H1 (cell line): ENCODE measurements at places on chromosomes 5 and 9. TPM values are rescaled to one million over a fixed set of nuclear protein-coding genes. Genes with fewer than 3 reads are reported as not detected.

DNA sequence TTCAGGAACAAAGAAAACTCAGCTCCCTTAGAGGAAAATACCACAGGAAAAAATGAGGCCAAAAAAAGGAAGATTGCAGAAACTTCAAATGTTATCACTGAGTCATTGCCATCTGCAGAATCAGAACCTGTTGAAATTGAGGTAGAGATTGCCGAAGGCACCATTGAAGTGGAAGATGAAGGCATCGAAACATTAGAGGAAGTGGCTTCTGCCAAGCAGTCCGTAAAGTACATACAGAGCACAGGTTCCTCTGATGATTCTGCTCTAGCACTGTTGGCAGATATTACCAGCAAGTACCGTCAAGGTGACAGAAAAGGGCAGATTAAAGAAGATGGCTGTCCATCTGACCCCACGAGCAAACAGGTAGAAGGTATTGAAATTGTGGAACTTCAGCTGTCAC lies 30.8 kb upstream of the NIM1K start:
- no peak for DNase-seq

- DNase-seq: no peak
Measured at GRCh38 chr5:33474004-33474403, 33.2 kb downstream of the TARS1 start.

DNA sequence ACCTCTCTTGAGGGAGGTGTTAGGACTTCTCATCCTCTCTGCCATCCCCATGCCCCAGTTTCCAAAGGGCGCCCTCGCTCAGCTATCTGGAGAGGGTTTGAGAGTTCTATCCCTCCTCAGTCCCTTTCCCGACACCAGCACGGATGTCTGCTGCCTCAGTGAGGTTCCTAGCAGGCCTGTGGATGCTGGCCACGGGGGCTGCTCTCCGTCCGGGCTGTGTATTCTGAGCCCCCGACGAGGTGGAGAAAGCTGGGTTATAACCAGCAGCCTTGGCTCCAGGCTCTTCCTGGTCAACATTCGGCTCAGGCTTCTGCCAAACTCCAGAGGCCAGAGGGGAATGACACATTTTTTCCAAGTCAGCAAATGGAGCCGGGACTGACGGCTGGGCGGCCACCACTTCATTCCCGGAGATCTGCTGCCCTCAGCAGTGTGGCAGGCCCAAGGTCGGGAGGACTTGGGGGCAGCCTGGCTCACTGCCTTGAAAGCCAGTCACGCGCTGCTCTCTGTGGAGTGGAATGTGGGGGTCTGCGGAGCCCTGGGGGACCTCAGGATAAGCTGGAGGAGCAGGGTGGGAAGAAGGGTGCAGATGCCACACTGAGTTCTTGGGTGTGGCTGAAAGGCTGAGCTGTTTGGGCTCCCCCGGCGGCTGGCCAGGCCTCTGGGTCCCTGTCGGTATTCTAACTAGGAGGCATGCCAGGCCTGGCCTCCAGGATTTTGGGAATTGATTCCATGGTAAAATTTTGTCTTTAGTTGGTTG lies 27.4 kb downstream of the PTPA start:
- DNase-seq: no peak

DNA sequence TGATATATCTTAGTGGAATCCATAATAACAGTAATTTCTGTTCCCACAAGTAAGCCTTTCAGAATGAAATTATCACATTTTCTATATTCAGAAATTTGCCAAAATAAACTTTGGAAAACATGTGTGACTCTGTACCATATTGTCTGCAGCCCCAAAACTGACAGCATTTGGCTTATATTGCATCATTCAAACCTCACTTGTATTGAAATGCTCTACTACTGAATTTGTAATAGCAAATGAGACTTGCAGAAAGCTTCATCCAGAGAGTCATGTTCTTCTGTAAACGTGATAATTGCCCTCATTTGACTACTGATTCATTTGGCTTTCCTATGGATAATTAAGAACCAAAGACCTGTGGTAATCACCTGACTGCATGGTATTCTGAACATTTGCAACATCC lies 1249.5 kb upstream of the CDH18 start:
- DNase-seq: no peak

DNA sequence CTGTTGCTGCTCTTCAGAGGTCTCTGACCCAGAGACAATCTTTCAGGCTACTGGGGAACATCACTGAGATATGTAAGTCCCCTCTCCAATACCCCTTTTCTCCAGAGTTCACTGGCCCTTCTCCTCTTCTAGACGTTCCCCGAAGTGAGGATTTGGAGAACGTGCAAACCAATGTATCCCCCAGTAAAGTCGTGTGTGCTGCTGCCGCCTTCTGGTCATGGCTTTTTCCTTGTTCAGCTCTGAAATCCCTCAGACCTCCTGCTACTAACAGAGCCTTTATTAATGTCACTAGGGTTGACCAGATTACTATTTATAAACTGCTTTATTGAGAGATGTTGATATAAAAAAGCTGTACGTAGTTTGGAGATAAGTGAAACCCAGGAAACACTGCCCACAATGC lies 1028.6 kb downstream of the CDH9 start:
- peak; percentile 23 for DNase-seq

DNA sequence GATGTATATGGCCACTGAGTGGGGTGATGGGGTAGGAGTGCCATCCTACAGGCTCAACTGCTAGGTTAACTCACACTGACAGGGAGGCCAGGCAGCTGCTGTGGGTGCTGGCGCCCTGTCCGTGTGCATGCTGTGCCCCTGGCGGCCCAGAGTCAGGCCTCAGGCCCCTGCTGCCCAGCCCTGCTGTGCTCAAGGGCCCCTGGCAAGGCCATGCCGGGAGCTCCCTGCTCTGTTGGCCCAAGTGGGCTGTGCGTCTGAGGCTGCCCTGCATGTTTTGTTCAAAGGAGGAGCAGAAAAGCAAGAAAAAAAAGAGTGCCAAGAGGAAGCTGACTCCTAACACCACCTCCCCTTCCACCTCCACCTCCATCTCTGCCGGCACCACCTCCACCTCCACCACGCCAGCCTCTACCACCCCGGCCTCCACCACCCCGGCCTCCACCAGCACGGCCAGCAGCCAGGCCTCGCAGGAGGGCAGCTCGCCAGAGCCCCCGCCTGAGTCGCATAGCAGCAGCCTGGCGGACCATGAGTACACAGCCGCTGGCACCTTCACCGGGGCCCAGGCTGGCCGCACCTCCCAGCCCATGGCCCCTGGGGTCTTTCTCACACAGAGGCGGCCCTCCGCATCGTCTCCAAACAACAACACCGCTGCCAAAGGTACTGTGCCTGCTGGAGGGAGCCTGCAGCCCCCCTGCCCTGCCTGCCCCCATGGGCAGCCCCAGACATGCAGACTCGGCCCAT lies 100.1 kb downstream of the PHF2 start:
- DNase-seq: peak; percentile 41

DNA sequence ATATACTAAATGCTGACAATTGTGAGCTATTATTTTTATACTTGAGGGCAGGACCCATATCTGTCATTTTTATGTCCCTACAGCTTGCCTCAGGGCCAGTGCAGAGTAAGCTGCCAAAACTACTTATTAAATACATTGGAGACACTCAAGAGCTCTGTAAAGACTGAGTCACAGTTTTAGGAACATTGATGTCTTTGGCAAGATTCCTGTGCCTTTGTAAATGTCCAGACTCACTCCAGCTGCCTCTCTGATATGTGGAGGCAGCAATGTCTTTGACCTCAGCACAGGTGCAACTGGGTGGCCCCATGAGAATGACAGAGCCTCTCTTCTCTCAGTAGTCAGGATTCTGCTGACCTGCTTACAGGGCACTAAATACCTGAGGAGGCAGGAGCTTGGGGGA lies 363.2 kb downstream of the OSTF1 start:
- DNase-seq: no peak

Gene NME5
- polyA plus RNA-seq: 0.46 and 0.48 TPM in 2 replicates

Gene CNTNAP3
- polyA plus RNA-seq: 2.8 and 5.9 TPM in 2 replicates

- DNase-seq: peak; percentile 50
Measured at GRCh38 chr9:107491081-107492053, 1.8 kb upstream of the KLF4 start.

DNA sequence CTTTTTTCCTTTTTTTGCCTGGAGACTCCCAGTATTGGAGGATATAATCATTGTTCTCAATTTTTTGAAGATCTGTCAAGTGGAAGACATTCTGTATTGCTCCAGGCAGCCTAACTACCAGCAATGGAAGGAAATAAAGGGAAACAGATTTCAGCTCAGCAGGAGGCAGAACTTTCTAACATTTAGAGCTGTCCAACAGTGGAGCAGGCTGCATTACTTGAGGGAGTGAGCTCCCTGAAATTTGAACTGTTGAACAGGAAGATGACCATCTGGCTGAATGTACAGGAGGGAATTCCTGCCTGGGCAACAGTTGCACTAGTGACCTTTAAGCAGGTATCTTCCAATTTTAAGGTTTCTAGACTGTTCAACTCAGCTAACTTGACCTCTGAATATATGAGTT lies 1.1 kb upstream of the GAPVD1 start:
- no peak for DNase-seq

GRCh38 chr5:103598997-103599566 lies 36.5 kb upstream of the NUDT12 start:
- no peak for DNase-seq

GRCh38 chr5:65479527-65479926 lies 2.2 kb downstream of the ADAMTS6 start:
- DNase-seq: no peak

Gene FOXD4L4
- 0.03 TPM in 1 of 2 replicates, not detected in the other for polyA plus RNA-seq

Gene ARID3C
- polyA plus RNA-seq: 0.08 and 0.25 TPM in 2 replicates

Gene PTGES
- 5.1 and 5.4 TPM in 2 replicates for polyA plus RNA-seq

DNA sequence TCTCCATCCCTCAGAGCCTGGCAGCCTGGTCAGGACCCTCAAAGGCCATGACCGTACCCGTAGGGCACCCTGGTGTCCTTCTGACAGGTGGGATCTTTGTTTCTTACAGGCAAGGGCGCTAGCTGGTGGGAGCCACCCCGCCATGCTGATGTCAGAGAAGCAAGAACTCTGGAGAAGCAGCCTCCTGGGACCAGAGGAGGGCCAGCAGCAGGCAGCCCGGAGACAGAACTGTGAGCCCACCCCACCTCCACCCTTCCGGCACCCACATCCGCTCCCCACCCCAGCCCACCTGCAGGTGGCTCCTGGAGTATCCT lies 42.2 kb upstream of the IL17B start:
- no peak for DNase-seq

Gene RASEF
- polyA plus RNA-seq: 1.1 and 1.2 TPM in 2 replicates

DNA sequence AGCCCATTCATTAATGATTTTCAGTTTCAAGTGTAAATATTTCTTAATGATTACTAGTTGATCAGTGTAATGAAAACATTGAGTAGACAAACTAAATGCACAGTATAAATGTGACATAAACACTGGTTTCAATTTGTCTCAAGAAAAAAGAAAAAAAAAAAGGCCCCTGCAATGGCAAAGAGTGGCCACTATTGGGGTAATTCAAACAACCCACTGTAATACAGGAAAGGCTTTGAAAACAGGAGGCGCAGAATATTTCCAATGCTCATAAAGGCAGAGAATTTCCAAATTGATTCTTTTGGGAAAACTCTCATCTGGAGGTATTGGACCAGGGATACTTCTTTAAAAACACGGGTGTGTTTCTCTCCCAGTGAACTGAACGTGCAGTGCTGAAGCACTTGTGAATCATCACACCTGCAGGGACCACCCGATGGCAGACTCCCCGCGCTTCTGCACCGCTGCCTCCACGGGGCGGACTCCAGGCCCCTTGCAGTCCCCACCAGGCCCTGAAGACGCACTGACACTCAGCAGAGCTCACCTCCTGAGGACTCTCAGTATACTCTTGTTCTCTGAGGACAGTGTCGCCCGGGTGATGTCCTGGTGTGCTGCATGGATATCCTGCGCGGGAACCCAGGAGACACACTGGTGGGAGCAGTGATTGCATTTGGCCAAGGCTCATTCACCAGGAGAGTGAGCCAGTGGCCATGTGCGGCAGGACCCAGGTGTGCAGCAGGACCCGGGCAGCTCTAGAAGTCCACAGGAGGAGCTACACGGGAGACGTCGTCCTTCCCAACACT lies 227.6 kb upstream of the IRX4 start:
- no peak for DNase-seq

- no peak for DNase-seq
Measured at GRCh38 chr5:142322747-142323479, 1.9 kb downstream of the SPRY4 start.

DNA sequence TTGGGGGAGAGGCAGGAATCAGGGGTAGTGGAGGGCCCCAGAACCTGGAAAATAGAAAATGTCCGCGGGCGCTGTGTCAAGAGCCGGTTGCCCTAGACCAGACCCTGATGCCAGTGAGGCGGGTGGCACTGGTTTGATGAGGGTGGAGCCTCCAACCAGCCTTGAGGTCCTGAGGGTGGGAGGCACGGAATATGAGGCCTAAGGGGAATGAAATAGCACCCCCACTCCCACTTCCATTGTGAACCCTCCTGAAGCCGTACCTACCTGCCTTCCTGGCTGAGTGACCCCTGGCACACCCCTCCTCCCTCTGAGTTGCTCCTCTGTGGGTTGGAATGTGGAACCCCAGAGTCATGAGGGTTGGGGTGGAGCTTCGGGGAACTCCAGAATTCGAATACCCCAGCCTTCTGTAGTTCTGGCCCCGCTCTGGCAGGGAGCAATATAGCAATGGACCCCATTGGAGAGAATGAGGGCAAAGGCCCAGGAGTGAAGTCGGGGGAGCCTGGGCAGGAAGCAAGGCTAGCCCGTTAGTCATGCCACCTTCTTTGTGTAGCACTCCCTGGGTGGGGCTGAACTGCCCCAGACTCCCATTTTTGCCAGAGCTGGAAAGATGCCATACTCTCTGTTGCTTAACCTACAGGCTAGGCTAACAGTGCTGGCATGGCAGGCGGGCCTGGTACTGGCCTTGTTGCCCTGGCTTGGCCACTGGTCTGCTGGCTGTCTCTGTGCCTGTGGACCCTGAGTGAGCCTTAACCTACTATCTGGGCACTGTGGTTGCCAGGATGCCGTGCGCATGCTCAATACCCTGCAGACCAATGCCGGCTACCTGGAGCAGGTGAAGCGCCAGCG lies 1.0 kb downstream of the FPGS start:
- no peak for DNase-seq

DNA sequence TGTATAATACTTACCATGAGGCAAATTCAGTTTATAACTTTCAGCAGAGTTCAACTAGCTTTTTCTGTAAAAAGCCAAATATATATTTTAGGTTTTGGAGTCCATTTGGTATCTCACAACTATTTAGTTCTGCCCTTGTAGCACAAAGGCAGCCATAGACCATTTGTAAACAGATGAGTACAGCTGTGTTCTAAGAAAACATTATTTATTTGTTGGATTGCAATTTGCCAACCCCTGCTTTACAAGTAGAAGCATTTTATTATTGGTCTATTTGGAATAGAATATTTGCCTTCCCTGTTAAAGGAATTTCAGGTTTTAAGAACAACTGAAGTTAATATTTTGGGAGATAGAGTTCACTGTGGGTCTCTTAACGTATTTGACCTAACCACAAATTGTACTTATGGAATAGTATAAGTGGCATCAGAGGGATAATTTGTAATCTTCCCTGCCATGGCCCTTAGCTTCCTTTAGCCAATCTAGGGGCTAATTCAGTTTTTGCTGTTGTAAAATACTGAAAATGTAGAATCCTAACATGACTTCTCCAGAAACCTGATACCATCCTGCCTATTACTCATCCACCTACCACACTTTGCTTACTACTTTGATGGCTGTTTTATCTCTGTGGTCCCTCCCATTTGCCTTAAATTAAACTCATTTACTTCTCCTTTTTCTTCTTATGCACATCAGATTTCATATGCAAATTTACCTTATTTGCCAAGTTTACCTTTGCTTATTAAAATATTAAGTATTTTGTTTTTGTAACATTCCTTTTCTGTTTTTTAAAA lies 109.2 kb downstream of the DMXL1 start:
- no peak for DNase-seq

GRCh38 chr5:175751369-175751768 lies 93.5 kb downstream of the HRH2 start:
- peak; percentile 28 for DNase-seq

Gene CCDC183
- polyA plus RNA-seq: 0.51 and 1.1 TPM in 2 replicates
